Urinary bladder (tissue), 4 donors: ENCODE measurements at places on chromosomes 13 and 19. TPM values are rescaled to one million over a fixed set of nuclear protein-coding genes. Genes with fewer than 3 reads are reported as not detected.

NOVA2 gene
- 1.2 TPM for total RNA-seq

SIRT2 gene
- 39.8 TPM for total RNA-seq

GZMM gene
- total RNA-seq = 0.63 TPM

ATCAY gene
- 1.3 TPM for total RNA-seq

ZNF554 gene
- total RNA-seq = 6.0 TPM

ACP7 gene
- 0.11 TPM for total RNA-seq
